ENCODE measurements at places on chromosomes 6 and 20. TPM values are rescaled to one million over a fixed set of nuclear protein-coding genes. Genes with fewer than 3 reads are reported as not detected.

DNA sequence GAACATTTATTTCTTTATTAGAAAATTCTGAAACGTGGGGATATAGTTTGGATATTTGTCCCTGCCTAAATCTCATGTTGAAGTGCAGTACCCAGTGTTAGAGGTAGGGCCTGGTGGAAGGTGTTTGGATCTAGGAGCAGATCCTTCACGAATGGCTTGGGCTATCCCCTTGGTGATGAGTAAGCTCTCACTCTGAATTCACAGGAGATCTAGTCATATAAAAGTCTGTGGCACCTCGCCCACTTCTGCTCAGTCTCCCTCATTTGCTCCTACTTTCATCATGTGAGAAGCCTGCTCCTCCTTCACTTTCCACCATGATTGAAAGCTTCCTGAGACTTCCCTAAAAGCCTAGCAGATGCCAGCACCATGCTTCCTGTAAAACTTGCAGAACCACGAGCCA, 96.8 kb upstream of the GJE1 start:
- no peaks in the 10 kb centered on the region for H3K4me1 ChIP-seq
- H3K27me3 ChIP-seq: no peaks in the 10 kb centered on the region
- no peak overlapping the region for H3K4me3 ChIP-seq
- no peak overlapping the region for H3K27ac ChIP-seq
- DNase-seq: no peak
- no peaks in the 10 kb centered on the region for H3K36me3 ChIP-seq

GRCh38 chr20:13147071-13147963, 73.8 kb upstream of the ISM1 start:
- peak; percentile 25 for DNase-seq
- no peaks in the 10 kb centered on the region for H3K36me3 ChIP-seq
- peak overlapping the region; percentile 36 for H3K27ac ChIP-seq

- no peaks in the 10 kb centered on the region for H3K27me3 ChIP-seq
- no peak for DNase-seq
- no peaks in the 10 kb centered on the region for H3K4me1 ChIP-seq
- H3K27ac ChIP-seq: no peak overlapping the region
- H3K36me3 ChIP-seq: no peaks in the 10 kb centered on the region
- no peak overlapping the region for H3K4me3 ChIP-seq
Observed at GRCh38 chr6:88548891-88549505, 382.9 kb upstream of the CNR1 start.

DNA sequence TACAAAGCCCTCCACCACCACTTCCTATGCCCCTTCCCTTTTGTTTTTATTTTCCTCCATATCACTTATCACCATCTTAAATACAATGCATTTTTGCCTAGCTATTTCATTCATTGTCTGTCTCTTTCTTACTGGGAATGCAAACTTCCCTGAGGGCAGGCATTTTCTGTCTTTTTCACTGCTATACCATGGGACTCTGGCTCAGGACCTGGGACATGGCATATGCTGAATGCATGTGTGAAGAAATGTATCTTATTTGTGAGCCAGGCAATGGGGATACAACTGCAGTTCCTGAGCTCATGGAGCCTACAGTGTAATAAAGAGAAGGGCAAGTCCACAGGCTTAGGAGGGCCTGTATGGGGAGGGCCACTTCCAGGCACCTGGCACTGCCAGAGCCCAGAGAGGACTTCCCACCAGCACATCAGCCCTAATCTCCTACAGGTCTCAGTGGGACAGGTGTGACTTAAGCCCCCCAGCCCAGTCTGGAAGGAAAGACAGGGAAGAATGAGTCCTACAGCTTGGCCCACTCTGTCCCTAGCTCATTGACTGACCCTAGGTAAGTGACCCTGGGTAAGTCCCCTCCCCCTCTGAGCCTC, 43.2 kb downstream of the TFEB start:
- H3K36me3 ChIP-seq: peaks cover 41% of the 10 kb centered on the region
- no peak overlapping the region for H3K4me3 ChIP-seq
- H3K27ac ChIP-seq: no peak overlapping the region
- no peaks in the 10 kb centered on the region for H3K27me3 ChIP-seq

DNA sequence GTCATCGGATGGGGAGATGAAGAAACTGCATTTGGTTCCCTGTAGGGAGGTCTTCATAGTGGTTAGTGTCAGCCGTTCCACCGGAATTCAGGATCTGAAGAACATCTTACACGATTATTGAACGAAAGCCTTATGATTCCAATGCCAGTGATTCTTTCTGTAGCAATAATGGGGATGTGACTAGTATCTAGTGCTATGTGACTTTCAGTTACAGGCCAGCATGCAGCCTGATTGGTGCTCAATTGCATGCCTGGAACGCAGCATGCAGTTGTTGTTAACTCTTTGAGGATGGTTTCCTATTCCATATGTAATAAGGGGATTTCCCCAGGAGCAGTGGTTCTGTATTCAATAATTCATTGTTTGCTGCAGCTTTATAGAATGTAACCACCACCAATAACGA, 71.6 kb upstream of the SLC22A1 start:
- no peak overlapping the region for H3K4me3 ChIP-seq
- no peaks in the 10 kb centered on the region for H3K27me3 ChIP-seq
- no peak for DNase-seq
- H3K27ac ChIP-seq: no peak overlapping the region
- no peaks in the 10 kb centered on the region for H3K4me1 ChIP-seq
- H3K36me3 ChIP-seq: peaks cover 85% of the 10 kb centered on the region

GRCh38 chr6:159301810-159302593, 132.8 kb downstream of the FNDC1 start:
- no peaks in the 10 kb centered on the region for H3K27me3 ChIP-seq
- no peaks in the 10 kb centered on the region for H3K36me3 ChIP-seq
- DNase-seq: no peak
- H3K4me3 ChIP-seq: no peak overlapping the region
- H3K4me1 ChIP-seq: no peaks in the 10 kb centered on the region
- H3K27ac ChIP-seq: no peak overlapping the region

DNA sequence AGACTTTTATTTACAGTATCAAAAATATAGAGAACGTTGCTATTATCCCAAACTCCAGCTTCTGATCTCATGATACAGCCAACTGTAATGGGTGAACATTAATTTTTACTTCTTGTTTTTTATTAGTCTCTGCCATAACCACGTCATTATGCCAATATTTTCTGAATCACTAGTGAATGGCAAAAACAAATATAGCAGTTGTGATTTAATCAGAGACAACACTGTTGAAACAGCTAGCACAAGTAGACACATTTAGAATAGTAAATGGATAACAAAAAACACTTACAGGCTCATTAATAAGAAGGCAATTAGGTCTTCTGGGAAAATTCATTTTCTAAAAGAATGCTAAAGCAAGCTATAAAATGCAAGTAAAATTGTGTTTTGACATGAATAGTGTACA, 8.1 kb downstream of the PTPRK start:
- no peaks in the 10 kb centered on the region for H3K27me3 ChIP-seq
- no peak overlapping the region for H3K27ac ChIP-seq
- no peak overlapping the region for H3K4me3 ChIP-seq

MYB gene
- total RNA-seq: 4.3 TPM

ZNF165 gene
- total RNA-seq: 4.2 TPM

PXMP4 gene
- total RNA-seq: 35.6 TPM

RNF39 gene
- total RNA-seq: 2.0 TPM
